DMS 273 treated with DMSO at 0.1 percent for 48 hours (cell line): ENCODE measurements at places on chromosomes 12 and 14.

GRCh38 chr14:56650979-56651378, 71.4 kb downstream of the TMEM260 start:
- no peak for DNase-seq

GRCh38 chr12:119180380-119181040, 1.8 kb downstream of the HSPB8 start:
- DNase-seq = no peak

GRCh38 chr14:71250791-71251190, 343.5 kb downstream of the PCNX1 start:
- no peak for DNase-seq

GRCh38 chr14:105588236-105588860, 62.0 kb downstream of the TMEM121 start:
- no peak for DNase-seq

- DNase-seq = no peak
These were observed 31.4 kb upstream of the SLC2A13 start for GRCh38 chr12:40137252-40137651.

GRCh38 chr12:132451172-132451835, 38.6 kb upstream of the FBRSL1 start:
- DNase-seq = no peak

GRCh38 chr14:64176330-64176729, 117.8 kb downstream of the ESR2 start:
- no peak for DNase-seq

- no peak for DNase-seq
These were observed 64.8 kb upstream of the CMKLR1 start for GRCh38 chr12:108403952-108404351.

- no peak for DNase-seq
These were observed 158.5 kb downstream of the ZFP36L1 start for GRCh38 chr14:68634332-68634731.

DNA sequence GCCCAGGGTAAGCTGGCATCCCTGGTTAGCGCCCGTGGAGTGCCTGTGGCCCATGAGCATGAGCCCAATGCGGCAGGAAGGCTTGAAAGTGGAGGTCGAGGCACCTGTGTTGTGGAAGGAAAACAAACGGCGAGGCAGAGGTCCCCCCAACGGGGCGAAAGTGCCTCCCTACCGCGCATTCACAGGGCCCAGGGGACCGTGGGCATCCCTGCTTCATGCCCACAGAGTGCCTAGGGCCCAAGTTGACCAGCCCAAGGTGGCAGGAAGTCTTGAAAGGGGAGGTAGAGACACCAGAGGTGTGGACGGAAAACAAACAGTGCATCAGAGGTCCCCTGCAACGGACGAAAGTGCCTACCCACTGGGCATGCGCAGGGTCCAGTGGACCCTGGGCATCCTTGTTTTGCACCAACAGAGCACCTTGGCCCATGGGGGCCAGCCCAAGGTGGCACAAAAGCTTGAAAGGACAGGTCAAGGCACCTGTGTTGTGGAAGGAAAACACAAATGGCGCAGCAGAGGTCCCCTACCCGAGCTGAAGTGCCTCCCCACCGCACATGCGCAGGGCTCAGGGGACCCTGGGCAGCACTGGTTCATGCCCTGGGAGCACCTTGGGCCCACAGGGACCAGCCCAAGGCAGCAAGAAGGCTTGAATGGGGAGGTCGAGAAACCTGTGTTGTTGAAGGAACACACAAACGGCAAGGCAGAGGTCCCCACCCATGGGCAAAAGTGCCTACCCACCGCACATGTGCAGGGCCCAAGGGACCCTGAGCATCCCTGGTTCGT, 377.5 kb downstream of the ALG10 start:
- DNase-seq = no peak

DNA sequence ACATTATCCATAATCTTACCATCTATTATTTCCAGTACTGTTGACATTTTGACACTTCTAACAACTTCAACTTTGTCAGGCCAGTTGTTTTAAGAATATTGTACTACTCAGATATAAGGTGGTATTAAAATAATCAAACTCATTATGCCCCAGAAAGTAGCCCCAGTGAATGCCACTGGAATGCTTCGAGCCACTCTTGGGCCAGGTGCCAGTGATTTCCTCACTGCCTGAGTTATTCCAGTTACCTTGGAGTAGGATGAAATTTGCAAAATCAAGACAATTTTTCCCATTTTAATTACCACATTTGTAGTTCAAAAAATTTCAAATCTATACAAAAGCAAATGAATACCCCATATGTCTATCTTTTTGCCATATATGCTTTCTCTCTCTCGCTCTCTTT, 9.2 kb downstream of the CIPC start:
- DNase-seq = no peak

DNA sequence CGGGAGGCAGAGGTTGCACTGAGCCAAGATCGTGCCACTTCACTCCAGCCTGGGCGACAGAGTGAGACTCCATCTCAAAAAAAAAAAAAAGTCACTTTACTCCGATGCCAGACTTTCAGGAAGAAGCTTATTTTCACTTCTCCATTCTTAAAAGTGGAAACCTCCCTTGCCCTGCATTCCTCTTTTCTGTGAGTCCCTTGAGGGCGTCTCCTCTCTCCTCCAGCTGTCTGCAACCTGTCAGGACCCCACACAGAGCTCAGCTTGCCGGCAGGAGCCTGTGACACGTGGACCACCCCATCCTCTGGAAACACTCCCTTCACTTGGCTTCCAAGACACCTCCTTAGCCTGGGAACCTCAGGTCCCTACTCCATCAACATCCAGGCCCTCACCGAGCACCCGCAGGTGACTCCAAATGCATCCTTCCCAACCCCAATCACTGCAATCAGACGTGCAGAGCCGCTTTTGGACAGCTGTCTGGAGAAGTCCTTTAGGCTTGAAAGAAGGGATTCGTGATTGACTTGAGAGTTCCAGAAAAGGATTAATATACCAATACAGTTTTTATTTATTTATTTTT, 34.3 kb downstream of the SLC15A4 start:
- DNase-seq = no peak

GRCh38 chr14:90871605-90872233, 55.5 kb upstream of the TTC7B start:
- peak; percentile 58 for DNase-seq

- no peak for DNase-seq
These were observed 39.4 kb downstream of the MLXIP start for GRCh38 chr12:122117979-122118378.

GRCh38 chr14:34069854-34070582, 119.1 kb upstream of the EGLN3 start:
- DNase-seq = no peak

- DNase-seq = no peak
These were observed 74.1 kb downstream of the RIN3 start for GRCh38 chr14:92587700-92588085.

GRCh38 chr12:12019881-12020280, 50.9 kb upstream of the BCL2L14 start:
- DNase-seq = no peak

- DNase-seq = no peak
These were observed 13.7 kb upstream of the KRT5 start for GRCh38 chr12:52533686-52534470.

DNA sequence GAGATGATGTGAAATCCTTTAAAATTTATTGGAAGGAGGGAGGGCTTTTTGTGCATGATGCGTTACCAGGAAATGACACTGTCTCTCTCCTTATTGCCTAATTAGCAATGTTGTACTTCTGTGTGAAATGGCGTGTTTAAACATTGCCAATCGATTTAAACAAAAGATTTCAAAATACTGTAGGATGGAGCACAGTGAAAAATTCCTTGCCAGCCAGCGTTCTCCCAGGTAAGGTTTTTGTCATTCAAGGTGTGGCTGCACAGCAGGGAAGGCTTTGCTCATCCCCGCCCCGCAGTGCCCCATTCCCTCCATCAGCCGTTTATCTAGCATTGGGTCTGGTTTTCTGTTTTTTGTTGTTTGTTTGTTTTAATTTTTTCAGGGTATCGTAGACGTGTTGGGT, 137.3 kb downstream of the CACNA1C start:
- no peak for DNase-seq

GRCh38 chr14:53885136-53885640, 71.4 kb downstream of the BMP4 start:
- DNase-seq = no peak

DNA sequence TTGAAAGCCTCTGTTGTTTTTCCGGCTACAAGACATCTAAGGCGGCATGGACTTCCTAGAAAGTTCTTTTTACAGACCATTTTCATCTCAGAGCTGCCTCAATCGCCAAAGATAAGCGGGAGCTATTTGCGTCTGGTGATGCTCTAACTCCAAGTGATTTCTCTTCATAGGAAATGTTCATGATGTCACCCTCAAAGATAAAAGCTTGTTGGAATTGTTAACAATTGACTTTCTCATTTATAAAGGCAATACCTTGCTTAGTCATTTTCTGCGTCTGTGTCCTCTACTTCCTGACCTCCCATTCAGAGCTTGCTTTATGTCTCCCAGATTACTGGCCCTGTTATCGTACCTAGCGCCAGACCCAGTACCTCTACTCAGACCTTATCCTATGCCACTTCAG, 259.0 kb upstream of the G2E3 start:
- DNase-seq = no peak

- DNase-seq = no peak
These were observed 580.6 kb upstream of the TBX3 start for GRCh38 chr12:115264605-115265004.

- DNase-seq = peak; percentile 8
These were observed 21.3 kb upstream of the COX6A1 start for GRCh38 chr12:120416490-120417216.

GRCh38 chr12:9032202-9032964, 43.0 kb downstream of the KLRG1 start:
- no peak for DNase-seq

DNA sequence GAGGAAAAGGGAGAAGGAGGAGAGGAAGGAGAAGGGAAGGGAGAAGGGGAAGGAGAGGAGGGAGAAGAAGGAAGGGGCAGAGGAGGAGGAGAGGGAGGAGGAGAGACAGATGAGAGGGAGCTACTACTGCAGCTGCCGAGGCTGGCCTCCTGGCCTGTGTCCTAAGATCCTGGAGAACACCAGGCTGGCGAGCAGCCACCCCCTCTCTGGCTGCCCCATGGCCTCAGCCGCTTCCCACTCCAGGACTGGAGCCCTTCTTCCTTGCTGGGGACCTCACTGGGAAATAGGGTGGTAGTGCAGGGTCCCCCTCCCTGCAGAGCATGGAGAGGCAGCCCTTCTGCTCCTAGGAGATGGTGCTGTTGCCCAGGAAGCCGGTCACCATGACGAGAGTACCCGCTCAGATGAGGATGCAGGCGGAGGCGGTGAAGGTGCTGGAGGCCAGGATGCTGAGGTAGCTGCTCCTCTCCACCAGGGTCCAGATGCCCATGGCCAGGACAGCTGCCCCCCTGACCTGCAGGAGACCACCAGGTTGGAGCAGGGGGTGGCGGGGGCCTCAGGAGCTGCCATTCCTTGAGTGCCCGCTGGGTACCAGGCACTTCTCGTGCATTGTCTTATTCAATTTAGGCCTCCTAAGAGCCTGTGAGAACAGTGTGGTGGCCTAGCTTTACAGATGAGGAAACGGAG, 167.9 kb upstream of the PRMT8 start:
- DNase-seq = no peak

- DNase-seq = no peak
These were observed 154.4 kb downstream of the LRIG3 start for GRCh38 chr12:58765653-58766512.

DNA sequence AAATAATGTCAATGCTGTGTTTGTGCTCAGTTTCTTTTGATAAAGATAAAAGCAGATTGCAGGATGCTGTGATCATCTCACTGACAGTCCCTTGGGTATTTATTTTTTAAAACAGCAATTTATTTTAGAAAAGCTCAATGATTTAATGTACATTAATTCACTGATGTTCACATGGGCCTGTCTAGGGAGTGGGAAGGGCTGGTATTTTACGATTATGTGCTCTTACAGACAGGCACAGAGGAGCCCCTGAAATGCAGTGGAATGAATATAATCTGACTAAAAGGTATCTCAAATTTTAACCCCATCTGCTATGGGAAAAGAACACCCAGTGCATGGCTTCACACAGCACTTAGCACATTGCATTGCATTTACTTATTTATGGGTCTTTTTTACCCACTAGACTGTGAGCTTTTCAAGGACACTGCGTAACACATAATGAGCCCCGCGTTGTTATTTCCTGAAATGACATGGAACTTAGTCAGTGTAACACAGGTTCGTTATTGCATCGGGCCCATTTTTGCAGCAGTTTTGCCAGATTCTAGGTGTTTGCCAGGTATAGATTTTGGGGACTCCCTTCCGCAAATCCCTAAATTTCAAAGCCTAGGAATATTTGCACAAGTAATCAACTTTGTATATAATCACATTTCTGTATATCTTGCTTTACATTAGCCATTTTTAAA, 425.3 kb upstream of the FBXO33 start:
- DNase-seq = no peak

DNA sequence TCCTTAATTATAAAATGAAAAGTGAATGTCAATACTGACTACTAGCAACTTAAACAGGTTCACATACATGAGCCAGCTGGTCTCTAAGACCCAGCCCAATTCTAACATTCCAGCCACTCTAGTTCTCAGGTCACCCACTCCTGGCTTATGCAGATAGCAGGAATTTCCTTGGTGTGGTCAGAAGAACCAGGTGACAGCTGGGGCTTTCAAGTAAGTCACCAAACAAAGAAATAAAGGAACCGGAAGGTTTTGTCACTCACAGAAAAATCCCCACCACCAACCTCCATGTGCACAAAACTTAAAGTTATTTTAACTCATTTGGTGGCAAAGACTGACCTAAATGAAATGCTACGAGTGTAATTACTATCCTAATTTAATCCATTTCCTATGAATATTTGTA, 129.6 kb upstream of the CDKN3 start:
- DNase-seq = no peak

DNA sequence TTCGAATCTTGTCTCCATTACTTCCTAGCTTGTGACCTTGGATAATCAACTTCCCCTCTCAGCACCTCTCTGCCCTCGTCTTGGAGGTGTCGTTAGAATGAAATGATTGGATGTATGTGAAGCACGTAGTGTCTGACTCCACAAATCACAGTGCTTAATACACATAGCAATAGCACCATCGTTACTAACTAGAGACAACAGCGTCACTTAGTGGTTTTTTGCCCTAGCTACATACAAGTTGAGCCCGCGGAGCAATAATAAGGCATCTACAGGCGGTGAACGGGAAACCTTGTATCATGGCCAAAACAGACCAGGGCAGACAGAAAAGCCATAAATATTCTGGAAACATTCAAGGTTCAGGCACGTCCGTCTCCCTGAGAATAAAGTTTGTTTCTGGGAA, 154.9 kb downstream of the ASCL4 start:
- no peak for DNase-seq

DNA sequence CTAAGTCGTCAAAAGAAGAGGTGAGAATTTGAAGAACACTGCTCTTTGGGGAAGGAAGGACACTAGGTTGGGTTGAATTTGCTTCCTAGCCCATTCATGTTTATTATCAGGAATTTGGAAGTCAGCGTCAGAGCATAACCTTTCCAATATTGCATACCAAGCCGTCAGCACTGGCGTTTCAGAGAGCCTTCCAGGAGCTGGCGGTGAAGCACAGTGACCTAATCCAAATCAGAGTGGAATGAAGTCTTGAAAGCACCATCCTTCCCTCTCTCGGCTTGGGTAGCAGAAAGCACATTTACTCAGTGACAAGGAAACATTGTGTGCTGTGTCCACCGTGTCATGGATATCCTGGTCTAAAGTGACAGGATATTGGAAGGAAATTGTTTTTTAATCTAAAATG, 240.3 kb upstream of the PELI2 start:
- no peak for DNase-seq
